ENCODE measurements at places on chromosomes 2 and 18. TPM values are rescaled to one million over a fixed set of nuclear protein-coding genes. Genes with fewer than 3 reads are reported as not detected.

Gene IL37
- polyA plus RNA-seq = 1.3 TPM

Gene POTEE
- not detected for polyA plus RNA-seq

Gene CYRIA
- 5.0 TPM for polyA plus RNA-seq

DNA sequence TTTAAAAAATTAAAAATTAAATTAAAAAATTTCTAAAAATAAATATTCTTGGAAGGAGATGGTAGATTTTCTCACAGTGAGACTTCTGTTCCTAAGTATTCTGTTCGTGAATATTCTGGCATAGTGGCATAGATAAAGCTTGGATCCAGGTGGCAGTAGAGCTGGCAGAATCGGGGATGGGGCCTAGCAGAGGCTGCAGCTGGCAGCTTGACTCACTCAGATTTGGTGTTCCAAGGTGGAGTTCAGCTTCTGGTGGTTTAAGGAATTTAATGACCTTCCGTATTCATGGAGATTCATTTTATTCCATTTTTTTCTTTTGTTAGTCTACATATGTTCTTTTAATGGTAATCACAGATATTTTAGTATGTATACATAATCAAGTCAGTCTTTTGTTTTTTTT lies 19.9 kb downstream of the ARMC9 start:
- H3K36me3 ChIP-seq = peaks cover 66% of the 10 kb centered on the region
- peak; percentile 17 for DNase-seq
- H3K27ac ChIP-seq = no peak overlapping the region

- H3K27ac ChIP-seq = no peak overlapping the region
- H3K4me3 ChIP-seq = no peak overlapping the region
- no peaks in the 10 kb centered on the region for H3K27me3 ChIP-seq
- no peaks in the 10 kb centered on the region for H3K4me1 ChIP-seq
- H3K36me3 ChIP-seq = no peaks in the 10 kb centered on the region
These were observed 33.0 kb upstream of the GLS start for GRCh38 chr2:190847504-190848081.
